HT-29 (cell line): ENCODE measurements at places on chromosomes 7 and 10. TPM values are rescaled to one million over a fixed set of nuclear protein-coding genes. Genes with fewer than 3 reads are reported as not detected.

TMEM178B gene
- total RNA-seq = 2.1 and 2.3 TPM in 2 replicates

VWA2 gene
- 30.2 and 31.6 TPM in 2 replicates for total RNA-seq

NXPH1 gene
- not detected in 2 replicates for total RNA-seq

CPXM2 gene
- total RNA-seq = not detected in 2 replicates

GRCh38 chr7:103031781-103032180, 42.8 kb downstream of the FBXL13 start:
- no peak for DNase-seq

DNA sequence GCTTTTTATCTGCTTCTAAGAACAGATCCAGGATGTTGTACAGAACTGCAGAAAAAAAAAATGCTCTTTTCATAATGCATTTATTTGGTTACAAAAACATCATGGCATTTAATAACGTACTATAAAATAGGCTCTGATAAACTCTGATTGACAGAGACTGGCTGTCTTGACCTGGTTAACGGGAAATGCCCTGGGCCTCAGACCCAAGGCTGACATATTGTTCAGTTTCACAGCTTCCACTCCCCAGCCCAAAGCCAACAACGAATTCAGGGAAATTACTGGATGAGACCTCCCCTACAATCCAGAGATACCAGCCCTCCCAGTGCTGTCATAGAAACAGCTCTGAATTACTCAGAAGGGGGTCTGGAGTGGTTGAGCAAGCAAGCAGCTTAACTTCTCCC, 260.1 kb downstream of the CREB5 start:
- no peak for DNase-seq

DNA sequence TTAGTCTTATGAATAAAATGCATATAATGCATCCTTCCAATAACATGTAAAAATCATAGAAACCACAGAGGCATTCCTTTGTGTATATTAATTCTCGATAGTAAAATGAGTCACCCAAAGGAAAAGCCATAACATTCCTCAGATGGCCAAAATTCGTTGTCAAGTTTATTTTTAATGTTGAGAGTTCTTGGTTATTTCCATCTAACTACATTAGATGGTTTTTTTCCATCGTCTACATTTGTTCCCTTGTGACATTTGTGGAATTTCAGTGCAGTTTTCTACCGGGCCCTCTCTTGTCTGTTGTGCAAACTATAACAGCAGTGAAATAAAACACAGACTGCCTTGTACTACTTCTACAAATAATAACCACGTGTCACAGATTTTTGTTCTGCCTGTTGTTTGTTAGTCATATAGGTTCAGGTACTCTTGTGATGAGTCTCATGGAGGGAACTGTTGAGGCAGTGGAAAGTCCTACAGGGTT, 54.7 kb upstream of the CCAR1 start:
- no peak for DNase-seq

GRCh38 chr7:90995996-90996395, 268.2 kb upstream of the FZD1 start:
- DNase-seq = no peak

- no peak for DNase-seq
Measured at GRCh38 chr10:6175329-6176055, 27.2 kb upstream of the PFKFB3 start.

GRCh38 chr10:110744782-110745181, 100.6 kb downstream of the RBM20 start:
- DNase-seq = no peak

DNA sequence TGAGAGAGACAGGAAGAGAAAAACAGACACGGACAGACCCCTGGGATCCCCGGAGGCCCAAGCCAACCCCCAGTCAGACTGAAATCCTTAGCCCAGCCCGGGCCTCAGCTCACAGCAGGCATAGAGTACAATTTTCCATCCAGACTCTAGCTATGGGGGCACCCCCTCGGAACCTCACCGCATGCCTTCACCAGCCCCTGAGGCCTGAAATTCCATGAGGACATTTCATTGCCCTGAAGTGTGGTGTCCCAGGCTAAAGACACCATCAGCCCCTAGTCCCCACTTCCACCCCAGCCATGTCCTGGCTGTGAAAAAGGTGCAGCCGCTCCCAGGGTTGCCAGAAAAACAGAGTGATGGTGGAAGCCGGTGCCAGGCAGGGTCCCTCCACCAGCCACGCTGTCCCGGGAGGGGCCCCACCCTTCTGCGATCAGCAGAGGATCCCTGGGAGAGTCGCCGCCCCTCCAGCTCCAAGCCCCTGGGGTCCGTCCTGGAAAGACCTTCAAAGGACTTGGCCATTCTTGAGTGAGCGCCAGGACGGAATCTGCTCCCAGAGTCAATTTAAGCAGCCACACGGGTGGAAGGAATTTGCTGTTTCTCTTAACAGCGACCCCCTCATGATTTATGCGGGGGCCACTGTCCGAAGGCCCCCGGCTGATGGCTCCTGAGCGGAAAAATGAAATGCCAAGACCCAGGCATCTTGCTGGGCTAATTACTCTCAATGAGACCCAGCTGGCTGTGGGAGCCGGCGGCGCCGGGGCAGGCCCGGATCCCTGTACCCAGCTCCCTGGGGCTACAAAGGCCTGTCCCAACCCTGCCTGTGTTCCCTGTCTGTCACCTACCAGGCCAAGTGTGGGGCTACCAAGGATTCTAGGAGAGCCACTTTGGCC, 23.2 kb downstream of the MYL10 start:
- DNase-seq = no peak

GRCh38 chr7:46616636-46617035, 695.6 kb upstream of the IGFBP3 start:
- no peak for DNase-seq

DNA sequence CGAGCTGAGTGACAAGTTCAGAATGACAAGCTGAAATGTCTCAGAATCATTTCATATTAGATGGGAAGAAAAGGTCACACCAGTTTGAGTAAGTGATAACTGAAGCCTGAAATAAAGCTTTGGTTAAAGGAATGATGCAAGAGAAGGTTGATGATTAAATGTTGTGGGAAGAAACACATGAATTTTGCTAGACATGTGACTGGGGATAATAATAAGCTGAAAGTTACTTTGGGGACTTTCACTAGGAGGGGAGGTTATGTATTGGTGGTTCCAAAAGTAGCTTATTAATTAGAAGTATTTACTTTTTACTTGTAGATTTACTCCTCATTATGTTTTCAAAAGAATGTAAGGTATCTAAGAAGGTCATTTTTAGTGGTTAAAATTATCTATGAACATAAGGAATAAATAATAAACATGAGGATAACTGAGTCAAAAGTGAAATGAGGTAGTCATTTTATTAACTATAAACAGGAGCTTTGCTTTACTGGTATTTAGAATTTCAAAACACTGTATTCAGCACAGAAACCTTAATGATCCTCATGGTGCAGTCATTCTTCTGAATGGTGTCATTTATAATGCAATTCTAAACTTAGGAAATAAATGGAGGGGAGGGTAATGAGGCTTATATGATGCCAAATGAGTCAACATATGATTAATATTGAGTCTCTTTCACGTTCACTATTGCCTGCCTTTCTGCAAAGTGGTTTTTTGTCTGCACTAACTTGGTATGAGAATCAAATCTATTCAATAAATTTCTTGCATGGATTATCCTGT, 63.7 kb downstream of the PRKG1 start:
- DNase-seq = no peak

DNA sequence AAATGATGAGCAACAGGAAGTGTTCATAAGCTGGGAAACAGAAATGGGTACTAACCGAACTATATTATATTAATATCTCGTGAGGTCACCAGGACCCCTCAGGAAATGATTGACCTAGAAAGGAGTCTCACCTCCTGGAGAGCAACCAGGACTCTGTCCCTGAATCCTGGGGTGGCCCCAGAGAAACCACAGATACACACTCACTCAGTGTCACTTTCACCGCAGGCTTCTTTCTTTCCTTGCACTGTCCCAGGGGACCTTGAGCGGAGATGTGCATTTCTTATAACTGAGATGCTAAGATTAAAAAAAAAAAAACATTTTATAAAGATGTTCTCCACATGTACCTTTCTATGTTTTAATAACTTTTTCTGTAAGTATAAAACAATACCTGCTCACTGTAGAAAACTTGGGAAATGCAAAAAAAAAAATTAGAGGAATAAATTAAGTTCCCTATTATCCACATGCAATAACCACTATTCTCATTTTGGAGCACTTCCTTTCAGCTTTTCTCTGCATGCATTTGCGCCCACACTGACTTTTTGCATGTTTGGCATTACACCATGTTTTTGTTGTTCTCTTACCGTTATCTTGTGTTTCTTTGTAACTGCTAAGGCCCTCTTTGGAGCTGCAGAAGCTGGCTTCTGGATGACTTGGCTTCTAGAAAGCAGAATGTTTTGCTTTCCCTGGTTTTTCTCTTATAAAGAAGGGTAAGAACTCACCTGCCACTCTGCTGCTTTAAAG, 15.0 kb downstream of the NOD1 start:
- no peak for DNase-seq

DNA sequence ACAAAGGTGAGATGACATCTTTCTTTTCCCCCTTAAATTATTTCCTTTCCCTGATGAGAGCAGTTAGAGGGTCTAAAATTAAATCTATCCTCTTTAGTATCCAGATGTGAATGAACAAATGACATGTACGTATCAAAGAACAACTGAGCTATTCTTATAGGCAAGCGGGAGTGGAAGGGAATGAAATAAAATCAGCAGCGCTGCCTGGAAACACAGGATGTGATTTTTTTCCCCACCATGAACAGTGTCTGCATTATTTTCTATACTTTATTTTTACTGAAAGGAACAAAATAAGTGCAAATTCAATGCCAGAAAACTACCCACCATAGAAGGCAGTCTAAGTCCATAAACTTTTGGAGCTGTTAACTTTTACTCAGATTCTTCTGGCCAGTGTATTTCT, 40.6 kb downstream of the SLC26A4 start:
- no peak for DNase-seq

- no peak for DNase-seq
Measured at GRCh38 chr10:85100495-85100894, 772.1 kb downstream of the CCSER2 start.

GRCh38 chr7:150612925-150613324, 19.3 kb downstream of the GIMAP6 start:
- no peak for DNase-seq
